ENCODE measurements at places on chromosomes 4 and X.
A peak's percentile ranks its signal among the peaks of the same experiment; 100 is the strongest.

DNA sequence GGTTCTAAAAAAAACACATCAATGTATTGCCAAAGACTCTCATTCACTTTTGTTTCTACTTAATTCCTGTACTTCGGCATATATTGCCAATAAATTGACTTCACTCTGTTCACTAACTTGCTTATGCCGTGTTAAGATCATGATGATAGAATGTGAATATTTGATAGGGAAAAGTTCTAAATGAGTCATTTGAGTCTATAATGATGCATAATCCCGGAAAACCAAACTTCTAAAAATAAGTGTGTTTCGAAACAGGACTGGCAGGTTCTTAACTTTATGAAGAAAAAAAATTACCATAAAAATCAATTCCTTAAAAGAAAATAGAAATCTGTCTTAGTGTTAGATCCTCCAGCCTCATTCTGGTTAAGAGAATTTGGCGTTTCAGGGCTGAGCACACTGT, 387.5 kb upstream of the FTHL17 start:
- no peak for DNase-seq

- no peak for DNase-seq
Measured at GRCh38 chr4:182193311-182193710, 49.9 kb upstream of the TENM3 start.

DNA sequence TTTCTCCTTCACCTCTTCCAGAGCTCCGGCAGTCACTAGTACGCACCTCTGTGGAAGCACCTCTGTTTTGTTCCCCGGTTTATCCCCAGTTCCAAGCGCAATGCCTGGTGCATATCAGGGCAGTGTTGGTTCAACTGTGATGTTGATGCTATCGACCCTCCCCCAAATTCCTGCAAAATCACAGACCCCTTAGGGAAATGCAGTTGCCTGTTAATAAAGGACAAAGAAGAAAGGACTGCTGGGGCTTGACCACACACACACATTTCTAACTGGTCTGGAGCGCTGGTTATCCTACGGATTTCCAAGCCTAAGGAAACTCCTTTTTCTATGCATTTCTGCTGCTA, 530 bp upstream of the NMU start:
- no peak for DNase-seq

DNA sequence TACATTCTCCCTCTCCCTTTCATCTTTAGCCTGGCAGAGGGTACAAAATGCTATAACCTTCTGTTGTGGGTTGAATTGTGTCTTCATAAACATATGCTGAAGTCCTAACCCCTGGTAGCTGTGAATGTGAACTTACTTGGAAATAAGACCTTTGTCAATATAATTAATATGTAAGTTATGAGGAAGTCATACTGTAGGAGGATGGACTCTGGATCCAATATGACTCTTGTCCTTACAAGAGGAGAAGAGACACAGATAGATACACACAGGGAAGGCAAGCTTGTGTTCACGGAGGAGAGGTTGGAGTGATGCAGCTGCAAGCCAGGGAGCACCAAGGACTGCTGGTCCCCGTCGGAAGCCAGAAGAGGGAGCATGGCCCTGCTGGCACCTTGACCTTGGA, 94.7 kb downstream of the SLC2A9 start:
- no peak for DNase-seq

GRCh38 chr4:41509451-41509866, 28.5 kb upstream of the LIMCH1 start:
- no peak for DNase-seq

GRCh38 chr4:76963131-76963750, 13.7 kb downstream of the SEPTIN11 start:
- no peak for DNase-seq

DNA sequence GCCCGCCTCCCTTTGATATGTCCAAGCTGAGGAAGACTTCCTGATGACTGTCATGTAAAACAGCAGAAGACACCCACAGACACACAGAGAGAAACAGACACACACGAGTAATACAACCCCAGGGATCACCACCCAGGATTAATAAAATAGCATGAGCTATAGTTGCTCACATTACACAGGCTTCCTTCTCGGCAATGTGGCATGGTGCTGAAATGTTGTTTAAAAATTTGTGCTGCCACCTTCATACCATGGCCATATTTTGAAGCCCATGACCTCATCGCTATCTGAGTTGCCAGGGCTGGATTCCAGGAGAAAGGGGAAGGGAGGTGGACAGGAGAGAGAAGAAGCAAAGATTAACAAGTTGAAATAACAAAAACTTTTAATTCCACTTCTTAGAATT, 111.7 kb downstream of the SYNPO2 start:
- no peak for DNase-seq

- DNase-seq, result no peak
Measured at GRCh38 chr4:89823416-89823815, 13.5 kb downstream of the SNCA start.

- no peak for DNase-seq
Measured at GRCh38 chr4:19752599-19752998, 499.1 kb upstream of the SLIT2 start.

DNA sequence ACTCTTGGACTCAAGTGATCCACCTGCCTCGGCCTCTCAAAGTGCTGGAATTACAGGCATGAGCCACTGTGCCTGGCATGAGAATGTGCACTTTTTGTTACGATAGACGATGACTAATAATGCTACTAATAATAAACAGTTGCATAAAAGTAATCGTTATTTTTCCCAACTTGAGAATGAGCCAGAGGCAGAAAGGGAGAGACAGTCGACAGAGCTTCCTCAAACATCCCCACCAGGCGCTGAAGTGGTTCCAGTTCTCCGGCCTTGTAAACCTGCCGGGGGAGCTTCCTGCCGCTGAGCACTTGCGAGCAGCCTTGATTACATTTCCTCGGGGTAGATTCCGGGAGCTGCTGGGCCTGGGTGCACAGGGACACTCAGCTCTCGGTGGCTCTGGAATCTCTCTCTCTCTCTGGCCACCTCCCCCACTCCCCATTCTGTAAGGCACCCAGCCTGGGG, 8.9 kb upstream of the HTRA3 start:
- no peak for DNase-seq

- no peak for DNase-seq
Measured at GRCh38 chr4:183596067-183596757, 62.8 kb downstream of the RWDD4 start.

GRCh38 chr4:87939978-87940690, 35.4 kb upstream of the SPP1 start:
- DNase-seq, result no peak

DNA sequence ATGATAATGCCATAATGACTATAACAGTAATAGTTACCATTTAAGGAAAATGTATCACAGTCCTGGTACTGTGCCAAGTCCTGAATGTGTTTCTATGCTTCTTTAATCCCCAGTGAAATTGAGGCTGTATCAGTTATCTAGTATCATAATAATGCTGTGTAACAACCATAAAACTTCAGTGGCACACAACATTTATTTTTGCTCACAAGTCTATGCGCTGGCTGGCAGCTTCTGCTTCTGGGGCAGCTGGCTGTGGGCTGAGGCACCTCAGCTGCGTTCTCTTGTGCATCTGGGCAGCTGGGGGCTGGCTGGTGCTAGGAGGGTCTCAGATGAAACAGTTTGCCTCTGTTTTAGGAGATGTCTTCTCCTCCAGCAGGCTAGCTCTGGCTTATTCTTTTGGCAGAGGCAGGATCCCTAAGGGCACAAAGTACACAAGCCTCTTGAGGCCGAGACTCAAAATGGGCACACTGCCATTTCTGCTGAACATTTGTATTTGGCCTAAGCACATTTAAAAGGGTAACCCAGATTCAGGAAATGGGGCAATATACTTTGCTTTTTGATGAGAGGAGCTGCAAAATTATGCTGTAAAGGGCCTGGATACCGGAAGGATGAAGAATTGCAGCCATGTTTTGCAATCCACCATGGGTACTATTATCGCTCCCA, 62.6 kb upstream of the DHX15 start:
- DNase-seq, result no peak

DNA sequence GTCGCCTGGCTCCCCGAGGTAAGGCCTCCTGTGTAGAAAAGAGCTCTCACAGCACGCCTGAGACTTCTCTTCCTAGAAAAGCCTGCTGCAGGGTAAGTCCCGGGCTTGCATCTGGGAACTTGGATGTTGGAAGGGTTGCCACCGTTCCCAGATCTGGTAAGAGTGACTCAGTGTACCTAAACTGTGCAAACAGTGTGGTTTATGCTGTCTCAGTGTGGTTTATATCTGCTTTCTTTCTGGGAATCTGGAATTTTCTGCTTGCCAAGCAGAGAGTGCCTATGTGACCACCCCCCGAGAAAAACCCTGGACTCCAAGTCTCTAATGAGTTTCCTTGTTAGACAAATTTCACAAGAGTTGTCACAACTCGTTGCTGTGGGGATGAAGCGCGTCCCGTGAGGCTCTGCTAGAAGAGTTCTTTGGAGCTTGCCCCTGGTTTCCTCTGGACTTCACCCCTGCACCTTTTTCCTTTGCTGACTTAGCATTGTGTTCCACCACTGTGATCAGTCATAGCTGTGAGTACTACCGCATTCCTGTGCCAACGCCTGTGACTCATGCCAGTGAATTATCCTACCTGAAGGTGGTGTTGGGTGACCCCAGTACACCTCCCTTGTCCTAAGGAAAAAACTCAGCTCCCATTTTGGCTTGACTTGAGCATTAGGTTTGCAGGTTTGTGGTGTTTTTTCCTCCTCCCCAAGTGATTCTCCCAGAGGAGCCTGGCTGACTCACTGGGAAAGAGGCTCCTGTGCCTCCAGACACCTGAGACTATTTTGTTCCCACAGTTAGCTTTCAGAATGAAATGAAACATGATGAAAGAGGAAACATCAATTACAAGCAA, 14.5 kb downstream of the SLC2A9 start:
- DNase-seq, result peak; percentile 20

DNA sequence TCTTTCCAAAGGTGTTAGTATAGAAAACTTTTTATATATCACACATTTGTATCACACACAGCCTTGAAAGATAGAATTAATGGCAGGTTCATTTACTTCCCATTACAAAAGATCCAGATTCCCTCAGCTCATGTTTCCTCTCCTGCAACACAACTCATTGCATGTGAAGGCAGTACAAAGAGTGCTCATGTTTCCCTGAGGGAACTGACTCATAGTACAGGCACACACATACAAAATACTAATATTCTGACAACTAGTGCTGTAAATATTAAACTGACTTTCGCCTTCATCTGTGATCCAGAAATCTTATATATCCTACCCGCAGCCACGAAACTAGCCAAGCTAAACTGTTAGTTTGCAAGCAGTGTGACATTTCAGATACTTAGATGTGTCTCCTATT, 819.8 kb upstream of the PCDH7 start:
- no peak for DNase-seq

GRCh38 chr4:54661169-54661568, 3.4 kb downstream of the KIT start:
- no peak for DNase-seq

DNA sequence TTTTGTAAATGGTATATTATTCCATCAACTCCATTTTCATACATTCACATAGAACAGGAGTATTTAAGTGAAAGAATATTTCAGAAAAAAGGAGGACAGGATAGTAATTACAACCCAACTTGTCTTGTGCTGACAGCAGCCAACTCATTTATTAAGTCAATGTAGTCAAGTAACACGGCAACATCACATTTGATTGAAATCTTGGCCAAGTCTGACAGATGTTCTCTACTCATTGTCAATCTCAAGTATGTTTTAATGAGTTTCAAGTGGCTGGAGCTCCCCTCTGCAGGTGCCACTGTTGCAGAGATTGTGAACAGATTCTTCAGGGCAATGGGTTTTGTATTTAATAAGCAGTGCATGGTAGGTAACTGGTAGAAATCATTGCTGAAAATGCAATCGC, 332.5 kb downstream of the C4orf33 start:
- no peak for DNase-seq

Data from activated CD4-positive, alpha-beta T cell treated with anti-CD3 and anti-CD28 coated beads for 48 hours (primary cell).